Bronchial smooth muscle cell (primary cell): ENCODE measurements at places on chromosomes 3 and 15. TPM values are rescaled to one million over a fixed set of nuclear protein-coding genes. Genes with fewer than 3 reads are reported as not detected.

RBP2 gene
- total RNA-seq, result not detected in 2 replicates

ALDH1A3 gene
- total RNA-seq, result 80.7 and 213 TPM in 2 replicates

COMMD2 gene
- 16.1 and 18.0 TPM in 2 replicates for total RNA-seq

LRIG1 gene
- total RNA-seq, result 46.2 and 77.3 TPM in 2 replicates

C15orf62 gene
- under 0.01 TPM in 1 of 2 replicates, not detected in the other for total RNA-seq

SLC12A8 gene
- 2.8 and 6.4 TPM in 2 replicates for total RNA-seq

NR1I2 gene
- total RNA-seq, result under 0.01 TPM in 1 of 2 replicates, not detected in the other

IGSF10 gene
- total RNA-seq, result 0.94 and 2.0 TPM in 2 replicates

SRGAP3 gene
- 6.0 and 9.8 TPM in 2 replicates for total RNA-seq

GOLGA6L7 gene
- total RNA-seq, result not detected in 2 replicates

SENP8 gene
- 1.2 and 2.2 TPM in 2 replicates for total RNA-seq

ENTPD3 gene
- under 0.01 and 0.09 TPM in 2 replicates for total RNA-seq

PIERCE2 gene
- total RNA-seq, result 0.60 and 0.95 TPM in 2 replicates

PPP2R3A gene
- total RNA-seq, result 7.8 and 9.6 TPM in 2 replicates

GNAT1 gene
- total RNA-seq, result not detected in 2 replicates

FBXO40 gene
- not detected in 2 replicates for total RNA-seq

ZNF619 gene
- total RNA-seq, result 5.0 and 5.8 TPM in 2 replicates

SEC22A gene
- 33.2 and 35.6 TPM in 2 replicates for total RNA-seq

ASB14 gene
- 0.17 TPM in 1 of 2 replicates, not detected in the other for total RNA-seq

PLCH1 gene
- total RNA-seq, result under 0.01 and 0.09 TPM in 2 replicates

TIGIT gene
- 0.32 TPM in 1 of 2 replicates, not detected in the other for total RNA-seq

C3orf85 gene
- not detected in 2 replicates for total RNA-seq

ST8SIA2 gene
- total RNA-seq, result not detected in 2 replicates

SH2D7 gene
- total RNA-seq, result not detected in 2 replicates

VEPH1 gene
- 24.0 and 30.5 TPM in 2 replicates for total RNA-seq

SNTN gene
- not detected in 2 replicates for total RNA-seq

C2CD4A gene
- total RNA-seq, result not detected in 2 replicates

GOLGA8J gene
- total RNA-seq, result 0.09 TPM in 1 of 2 replicates, not detected in the other

NR2E3 gene
- total RNA-seq, result 0.09 and 0.47 TPM in 2 replicates

FBXW12 gene
- total RNA-seq, result not detected in 2 replicates

SAXO2 gene
- total RNA-seq, result 0.17 and 0.32 TPM in 2 replicates

GHSR gene
- not detected in 2 replicates for total RNA-seq

CLDN11 gene
- 94.1 and 632 TPM in 2 replicates for total RNA-seq

APOD gene
- total RNA-seq, result 1.2 and 1.3 TPM in 2 replicates

PP2D1 gene
- not detected in 2 replicates for total RNA-seq

CPNE9 gene
- total RNA-seq, result under 0.01 TPM in 1 of 2 replicates, not detected in the other

ACTC1 gene
- 0.16 TPM in 1 of 2 replicates, not detected in the other for total RNA-seq

IQCF2 gene
- not detected in 2 replicates for total RNA-seq

TMEM212 gene
- not detected in 2 replicates for total RNA-seq

EPB42 gene
- not detected in 2 replicates for total RNA-seq

ADAMTSL3 gene
- 0.09 and 0.32 TPM in 2 replicates for total RNA-seq

IMPG2 gene
- total RNA-seq, result 0.32 and 0.86 TPM in 2 replicates

KATNBL1 gene
- total RNA-seq, result 17.3 and 24.9 TPM in 2 replicates

CAPN3 gene
- total RNA-seq, result 1.7 and 3.2 TPM in 2 replicates

ZKSCAN7 gene
- total RNA-seq, result 5.8 and 6.2 TPM in 2 replicates

HMG20A gene
- total RNA-seq, result 18.1 and 23.6 TPM in 2 replicates

NRROS gene
- total RNA-seq, result 0.34 and 0.63 TPM in 2 replicates
